AG08396 (cell line): ENCODE measurements at places on chromosomes 3 and 15.

DNA sequence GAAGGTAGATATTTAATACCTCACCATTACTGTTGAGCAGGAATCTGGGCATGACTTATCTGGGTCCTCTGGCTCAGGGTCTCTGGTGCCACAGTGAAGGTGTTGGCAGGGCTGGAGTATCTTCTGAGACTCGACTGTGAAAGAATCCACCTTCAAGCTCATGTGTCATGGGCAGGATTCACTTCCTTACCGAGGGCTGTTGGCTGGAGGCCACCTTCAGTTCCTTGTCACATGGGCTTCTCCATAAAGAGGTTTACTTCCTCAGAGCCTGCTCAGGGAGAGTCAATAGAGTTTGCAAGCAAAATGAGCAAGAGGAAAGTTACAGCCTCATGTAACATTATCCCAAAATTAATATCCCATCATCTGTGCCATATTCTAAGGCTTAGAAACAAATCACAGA, 459.5 kb downstream of the NR2F2 start:
- no peak for DNase-seq

GRCh38 chr15:25909806-25910205, 46.7 kb upstream of the ATP10A start:
- DNase-seq = no peak

DNA sequence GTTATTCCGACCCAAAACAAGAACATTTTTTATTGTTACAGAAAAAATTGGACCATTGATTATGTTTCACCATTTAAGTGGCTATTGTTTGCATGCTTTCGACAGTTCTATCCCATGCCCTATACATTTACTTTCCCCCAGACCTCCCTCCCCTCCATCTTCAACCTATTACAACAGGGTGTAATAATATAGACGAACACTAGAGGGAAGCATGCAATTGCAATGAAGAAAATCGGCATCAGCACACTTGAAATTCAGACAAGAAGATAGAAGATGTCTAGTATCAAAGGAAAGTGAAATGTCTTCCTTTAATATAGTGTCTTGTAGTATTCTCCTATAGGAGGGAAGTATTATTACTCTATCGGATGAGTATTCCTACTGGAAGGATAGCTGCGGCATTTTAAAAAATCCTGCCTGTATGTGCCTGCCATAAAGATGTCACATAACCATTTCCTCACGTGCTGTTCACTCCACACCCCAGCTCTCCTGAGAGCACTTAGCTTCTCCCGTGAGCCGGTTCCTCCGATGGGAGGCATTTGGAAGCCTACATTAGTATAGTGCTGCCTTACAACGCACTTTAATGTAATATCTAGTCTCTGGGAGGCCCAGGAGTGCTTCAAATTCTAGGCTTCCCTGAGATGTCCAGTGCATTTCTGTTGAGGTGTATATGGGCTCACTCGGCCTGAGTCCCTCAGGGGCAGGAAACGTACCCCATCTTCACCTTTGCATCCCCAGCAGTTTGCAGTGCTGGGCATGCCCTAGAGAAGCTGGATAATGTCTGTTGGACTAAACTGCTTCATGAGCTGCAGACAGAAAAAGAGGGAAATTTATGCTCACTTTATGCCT, 17.8 kb upstream of the ERICH6 start:
- peak; percentile 43 for DNase-seq

- no peak for DNase-seq
These were observed 59.1 kb downstream of the KLF13 start for GRCh38 chr15:31385736-31386135.

DNA sequence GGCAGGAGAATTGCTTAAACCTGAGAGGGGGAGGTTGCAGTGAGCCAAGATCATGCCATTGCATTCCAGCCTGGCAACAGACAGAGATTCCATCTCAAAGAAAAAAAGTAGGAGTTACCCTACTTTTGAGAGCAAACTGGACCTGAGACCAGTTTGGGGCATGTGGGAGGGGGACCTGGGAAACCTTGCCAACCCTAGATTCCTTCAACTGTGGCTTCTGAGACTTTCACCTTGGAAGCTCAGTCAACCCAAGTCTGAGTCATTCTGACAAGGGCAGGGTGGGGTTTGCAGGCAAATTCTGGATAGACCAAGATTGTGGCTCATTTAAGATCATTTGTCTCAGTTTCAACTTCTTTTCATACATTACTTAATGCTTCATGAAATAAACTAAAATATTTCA, 23.8 kb upstream of the SIAH2 start:
- DNase-seq = no peak

GRCh38 chr15:76209942-76210341, 101.3 kb downstream of the ETFA start:
- DNase-seq = no peak

DNA sequence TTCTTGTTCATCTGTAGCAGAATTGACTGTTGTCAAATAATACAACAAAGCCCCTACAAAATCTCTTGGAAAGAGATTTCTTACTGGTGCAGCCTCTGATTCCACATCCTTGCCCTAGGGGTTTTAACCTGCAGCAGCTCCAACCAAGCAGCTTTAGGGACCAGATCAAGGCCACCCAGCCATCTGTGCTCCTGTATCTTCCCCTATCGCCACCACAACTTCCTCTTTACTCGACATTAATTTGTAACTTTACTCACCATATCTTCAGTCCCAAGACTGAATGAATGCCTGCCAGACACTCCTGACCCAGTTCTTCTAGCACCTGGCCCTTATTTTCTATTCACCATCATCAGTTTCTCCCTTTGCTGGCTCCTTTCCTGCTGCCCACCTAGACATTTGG, 156.6 kb upstream of the IL12A start:
- DNase-seq = no peak

- DNase-seq = peak; percentile 49
These were observed 927 bp upstream of the FYTTD1 start for GRCh38 chr3:197748597-197749314.

- no peak for DNase-seq
These were observed 196.2 kb downstream of the TUSC7 start for GRCh38 chr3:116905794-116906193.

DNA sequence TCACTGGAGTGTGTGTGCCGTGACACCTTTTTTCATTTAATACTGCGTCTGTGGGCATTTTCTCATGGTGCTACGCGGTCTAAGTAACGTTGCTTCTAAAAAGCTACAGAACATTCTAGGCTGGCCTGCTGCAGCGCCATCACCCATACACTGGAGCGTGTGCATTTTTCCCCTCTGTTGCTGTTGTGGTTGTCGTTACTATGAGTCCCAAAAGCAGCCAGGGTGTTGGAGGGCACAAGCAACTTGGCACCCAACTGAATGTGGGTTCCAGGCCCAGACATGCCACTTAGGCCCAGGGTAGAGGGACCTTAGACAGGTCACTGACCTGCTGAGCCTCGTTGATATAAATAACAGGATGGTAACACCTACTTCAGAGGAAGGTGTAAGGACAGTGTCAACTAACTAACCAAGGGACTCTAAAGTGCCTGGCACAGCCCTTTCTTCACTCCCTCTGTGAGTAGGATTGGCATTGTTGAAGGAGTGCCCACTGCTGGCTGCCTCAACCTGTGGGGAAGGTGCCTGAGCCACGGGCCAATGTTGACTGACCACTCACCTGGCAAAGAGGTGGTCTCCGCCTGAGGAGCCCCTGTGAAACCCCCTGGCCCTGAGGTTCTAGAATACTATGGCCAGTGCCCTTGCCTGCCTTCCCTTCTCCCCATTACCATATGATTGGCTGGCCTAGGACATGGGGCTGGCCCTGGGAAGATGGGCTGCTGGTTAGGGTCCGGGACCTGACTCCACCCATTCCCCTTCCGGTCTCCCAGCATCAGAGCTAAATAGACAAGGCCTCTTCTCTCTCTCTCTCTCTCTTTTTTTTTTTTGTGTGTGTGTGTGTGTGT, 3.5 kb downstream of the CSK start:
- no peak for DNase-seq

GRCh38 chr3:184066211-184066610, 13.4 kb downstream of the HTR3C start:
- DNase-seq = no peak

DNA sequence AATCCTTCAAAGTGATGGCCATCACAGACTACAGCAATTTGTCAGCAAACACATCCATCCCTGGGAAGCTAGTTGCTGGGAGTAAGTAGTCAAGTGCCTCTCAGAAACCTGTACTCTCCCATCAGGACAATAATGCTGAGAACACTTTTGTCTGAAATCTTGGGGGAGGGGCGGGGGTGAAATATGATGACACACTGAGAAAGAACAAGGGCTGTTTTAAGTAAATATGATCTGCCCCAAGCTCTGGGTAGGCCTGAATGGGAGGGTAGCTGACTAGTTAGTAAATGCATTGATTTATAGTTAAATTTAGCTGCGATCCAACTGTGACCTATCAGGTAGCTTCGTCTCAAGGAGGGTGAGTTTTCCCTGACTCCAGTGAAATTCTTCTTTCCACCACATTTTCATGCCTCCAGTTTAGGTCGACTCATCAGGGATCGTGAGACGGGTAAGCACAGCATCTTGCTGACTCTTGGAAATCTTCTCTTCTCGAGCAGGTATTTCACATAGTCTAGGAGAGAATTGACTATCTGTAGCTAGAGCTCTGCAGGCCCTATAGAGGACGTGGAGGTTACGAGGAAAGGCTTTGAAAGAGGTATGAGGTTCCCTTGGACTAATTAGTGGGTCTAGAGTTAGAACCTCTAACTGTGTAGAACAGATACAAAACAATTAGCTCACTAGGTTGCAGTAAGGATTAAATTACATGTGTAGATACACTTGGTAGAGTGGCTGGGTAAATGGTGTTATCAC, 213.4 kb upstream of the SLC2A2 start:
- DNase-seq = no peak

- DNase-seq = no peak
These were observed 503.6 kb upstream of the NAALADL2 start for GRCh38 chr3:174355505-174355904.

DNA sequence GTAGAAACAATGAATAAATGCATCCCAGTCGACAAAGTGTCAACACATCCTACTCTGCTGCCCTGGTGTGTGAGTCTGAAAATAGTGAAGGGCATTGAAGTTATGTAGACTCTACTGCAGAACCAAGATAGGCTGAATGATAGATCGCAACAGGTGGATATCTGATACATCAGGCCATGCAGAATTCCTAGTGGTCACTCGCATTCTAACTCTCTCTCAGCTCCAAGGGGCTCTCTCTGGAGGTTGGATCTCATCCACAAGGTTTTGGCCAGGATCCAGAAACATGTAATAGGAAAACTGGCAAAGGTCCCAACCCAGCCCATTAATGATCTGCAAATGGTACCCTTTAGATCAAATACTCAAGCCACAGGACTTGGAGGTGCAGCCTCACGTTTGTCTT, 514.1 kb downstream of the MAGI1 start:
- no peak for DNase-seq

DNA sequence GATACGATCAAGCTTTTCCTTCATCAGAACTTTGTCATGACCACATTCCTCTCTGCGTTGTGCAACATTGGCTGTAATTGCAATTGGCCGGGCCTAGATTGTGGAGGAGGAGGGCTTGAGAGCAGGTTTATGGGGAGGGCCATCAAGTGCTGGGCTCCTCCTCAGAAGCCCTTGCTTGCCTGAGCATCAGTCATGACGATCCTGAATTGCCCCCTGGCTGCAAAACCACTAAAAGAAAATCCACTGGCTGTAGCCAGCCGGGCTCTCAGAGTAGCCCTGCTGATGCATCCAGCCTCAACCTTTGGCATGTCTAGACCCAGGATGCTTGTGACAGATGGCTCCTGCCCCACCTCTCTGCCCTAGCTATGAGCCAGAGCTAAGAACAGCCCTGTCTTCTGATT, 13.4 kb upstream of the TRH start:
- DNase-seq = no peak

GRCh38 chr3:160001850-160002623, 13.4 kb downstream of the IL12A start:
- no peak for DNase-seq

DNA sequence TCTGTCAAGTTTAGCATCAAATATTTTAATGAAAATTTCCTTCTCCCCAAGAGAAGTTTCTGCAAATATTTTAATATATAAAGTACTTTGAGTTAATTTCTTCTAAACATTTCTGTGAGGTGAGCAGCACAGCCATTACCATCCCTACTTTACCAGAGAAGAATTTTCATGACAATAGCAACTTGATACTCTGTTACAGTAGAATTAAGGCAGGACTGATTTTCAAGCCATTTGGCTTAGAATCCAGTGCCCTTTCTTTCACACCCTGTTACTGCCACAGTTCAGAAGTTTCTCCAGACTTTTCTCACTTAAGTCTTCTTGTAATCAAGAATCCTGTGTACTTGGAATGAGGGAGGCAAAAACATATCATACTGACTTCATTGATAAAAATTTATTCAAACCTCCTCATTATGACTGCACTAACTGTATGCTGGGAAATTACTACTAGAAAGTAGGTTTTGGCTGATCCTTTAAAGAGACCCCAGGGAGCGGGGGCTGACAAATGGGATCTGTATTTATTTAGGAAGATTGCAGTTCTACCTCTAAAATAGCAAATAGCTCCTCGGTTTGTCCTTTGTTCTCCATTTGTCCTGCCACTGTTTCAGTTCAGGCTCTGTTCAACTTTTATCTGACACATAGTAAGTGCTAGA, 557.0 kb upstream of the SGO1 start:
- no peak for DNase-seq

DNA sequence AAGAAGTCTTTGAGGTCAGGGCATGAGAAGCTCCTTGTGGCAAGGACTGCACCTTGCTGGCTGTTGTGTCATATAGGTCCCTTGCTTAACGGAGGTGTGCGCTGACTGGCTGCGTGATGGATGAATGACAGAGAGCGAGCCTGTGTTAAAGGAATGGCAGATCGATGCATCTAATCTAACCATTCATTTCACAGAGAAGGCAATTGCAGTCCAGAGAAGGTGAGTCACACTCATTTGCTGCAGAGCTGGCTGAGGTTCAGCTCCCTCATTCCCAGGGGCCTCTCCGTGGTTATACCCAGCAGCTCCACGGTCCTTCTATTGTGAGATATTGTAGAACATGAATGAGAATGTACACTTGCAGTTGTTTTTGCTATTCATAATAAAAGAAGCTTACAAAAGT, 289.3 kb downstream of the EPHB1 start:
- DNase-seq = peak; percentile 17

DNA sequence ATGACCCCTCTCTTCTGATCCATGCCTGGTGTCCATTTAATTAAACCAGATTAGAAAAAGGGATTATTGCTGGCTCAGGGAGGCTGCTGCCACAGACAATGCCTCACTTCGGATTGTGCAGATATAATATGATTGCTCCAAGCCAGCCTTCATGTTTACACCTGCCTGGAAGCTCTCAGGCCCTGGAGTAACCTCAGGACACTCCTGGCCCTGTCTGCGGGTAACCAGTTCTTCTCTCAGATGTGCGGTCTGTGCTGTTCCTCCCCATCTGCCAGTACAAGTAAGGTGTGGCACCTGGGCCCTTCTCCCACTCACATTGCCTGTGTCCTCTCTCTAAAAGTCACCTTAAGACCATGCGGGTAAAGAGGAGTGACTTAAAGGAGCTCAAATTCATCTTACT, 8.8 kb upstream of the GOLGA8J start:
- DNase-seq = no peak

- no peak for DNase-seq
These were observed 15.6 kb downstream of the PAK6 start for GRCh38 chr15:40254452-40254851.

DNA sequence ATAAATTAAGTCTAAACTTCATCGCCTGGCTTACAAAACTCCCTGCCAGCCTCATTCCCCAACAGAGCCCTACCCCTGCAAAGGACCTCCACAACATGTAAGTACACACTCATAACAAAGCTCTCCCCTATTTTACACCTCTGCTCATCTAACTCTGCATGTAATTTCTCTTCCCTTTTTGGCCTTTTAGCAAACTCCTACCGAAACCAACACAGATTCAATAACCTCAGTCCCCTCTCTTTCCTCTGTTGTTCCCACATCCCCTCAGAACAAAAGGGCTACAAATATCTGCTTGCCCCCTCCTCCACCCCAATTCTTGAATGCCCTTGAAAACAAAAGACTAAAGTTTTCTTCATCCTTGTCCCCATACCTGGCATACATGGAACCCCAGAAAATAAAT, 662 bp downstream of the UBL7 start:
- no peak for DNase-seq
